Suppressor macrophage treated with lipopolysaccharide for 4 hours (primary cell): ENCODE measurements at places on chromosomes 12 and 14.

- DNase-seq: no peak
Measured at GRCh38 chr14:76412501-76412900, 36.6 kb downstream of the ESRRB start.

DNA sequence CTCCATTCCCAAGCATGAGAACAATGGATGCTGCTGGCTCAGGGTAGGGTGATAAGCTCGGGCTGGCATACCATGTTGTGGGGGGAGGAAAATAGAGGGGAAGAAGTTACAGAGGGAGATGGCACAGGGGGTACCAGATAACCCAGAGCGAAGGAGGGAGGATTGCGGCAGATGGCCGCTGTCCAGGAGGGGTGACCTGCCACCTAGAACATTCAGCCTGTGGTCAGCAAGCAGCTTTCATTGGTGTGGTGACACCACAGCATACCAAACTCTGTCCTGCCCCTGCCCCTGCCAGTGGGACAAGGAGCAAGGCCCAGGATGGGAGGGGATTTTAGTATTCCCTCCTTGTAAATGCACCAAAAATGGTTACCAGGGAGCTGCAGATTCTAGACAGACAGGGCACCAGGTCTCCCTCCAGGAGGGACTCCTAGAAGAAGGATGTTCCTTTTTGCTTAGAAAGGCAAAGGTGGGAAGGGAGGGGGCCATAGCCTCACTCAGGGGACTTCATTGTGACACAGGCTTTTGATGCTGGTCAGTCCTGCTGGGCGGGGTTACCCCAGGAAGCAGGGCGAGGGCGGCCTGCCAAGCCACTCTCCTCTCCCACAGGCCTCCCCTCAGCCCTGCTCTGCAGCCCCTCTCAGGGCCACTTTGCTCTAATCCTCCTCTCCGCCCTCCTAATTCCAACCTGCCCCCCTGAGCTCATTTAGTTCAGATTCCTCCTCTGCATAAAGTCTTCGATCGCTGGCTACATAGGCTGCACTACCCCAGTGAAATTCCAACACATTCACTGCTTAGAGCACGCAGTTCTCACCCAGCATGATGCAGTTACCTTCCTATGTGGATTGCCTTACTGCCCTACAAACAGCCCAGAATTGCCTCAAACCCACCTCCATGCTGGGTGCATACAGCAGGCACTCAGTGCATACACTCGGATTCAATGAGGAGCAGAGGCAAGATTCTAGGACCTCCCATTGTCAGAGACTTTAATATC lies 36.0 kb upstream of the PLEKHG6 start:
- DNase-seq: no peak

DNA sequence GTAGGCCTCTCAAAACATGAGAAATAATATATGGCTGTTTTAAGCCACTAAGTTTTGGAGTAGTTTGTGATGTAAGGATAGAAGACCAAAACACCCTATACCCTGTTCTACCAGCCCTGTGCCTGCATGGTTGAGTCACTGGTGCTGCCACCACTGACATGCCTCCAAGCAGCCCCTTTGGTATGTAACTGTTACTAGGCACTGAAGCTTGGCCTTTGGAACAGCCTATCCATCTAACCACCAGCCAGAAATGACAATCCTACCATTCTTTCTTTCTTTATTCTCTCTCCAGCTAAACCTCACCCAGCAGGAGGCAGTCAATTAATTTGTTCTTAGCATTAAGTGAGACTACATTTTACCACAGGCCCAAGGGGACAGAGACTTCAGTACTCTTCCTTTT lies 240.3 kb downstream of the MSRB3 start:
- no peak for DNase-seq

GRCh38 chr14:53710615-53711014 lies 246.0 kb downstream of the BMP4 start:
- DNase-seq: no peak

DNA sequence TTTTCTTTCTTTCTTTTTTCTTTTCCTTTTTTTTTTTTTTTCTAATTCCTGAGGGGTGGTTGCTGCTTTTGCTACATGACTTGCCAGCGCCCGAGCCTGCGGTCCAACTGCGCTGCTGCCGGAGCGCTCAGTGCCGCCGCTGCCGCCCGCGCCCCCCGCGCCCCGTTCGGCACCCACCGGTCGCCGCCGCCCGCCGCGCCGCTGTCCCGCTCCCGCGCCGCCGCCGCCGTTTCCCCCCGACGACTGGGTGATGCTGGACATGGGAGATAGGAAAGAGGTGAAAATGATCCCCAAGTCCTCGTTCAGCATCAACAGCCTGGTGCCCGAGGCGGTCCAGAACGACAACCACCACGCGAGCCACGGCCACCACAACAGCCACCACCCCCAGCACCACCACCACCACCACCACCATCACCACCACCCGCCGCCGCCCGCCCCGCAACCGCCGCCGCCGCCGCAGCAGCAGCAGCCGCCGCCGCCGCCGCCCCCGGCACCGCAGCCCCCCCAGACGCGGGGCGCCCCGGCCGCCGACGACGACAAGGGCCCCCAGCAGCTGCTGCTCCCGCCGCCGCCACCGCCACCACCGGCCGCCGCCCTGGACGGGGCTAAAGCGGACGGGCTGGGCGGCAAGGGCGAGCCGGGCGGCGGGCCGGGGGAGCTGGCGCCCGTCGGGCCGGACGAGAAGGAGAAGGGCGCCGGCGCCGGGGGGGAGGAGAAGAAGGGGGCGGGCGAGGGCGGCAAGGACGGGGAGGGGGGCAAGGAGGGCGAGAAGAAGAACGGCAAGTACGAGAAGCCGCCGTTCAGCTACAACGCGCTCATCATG lies 654 bp downstream of the FOXG1 start:
- DNase-seq: no peak

DNA sequence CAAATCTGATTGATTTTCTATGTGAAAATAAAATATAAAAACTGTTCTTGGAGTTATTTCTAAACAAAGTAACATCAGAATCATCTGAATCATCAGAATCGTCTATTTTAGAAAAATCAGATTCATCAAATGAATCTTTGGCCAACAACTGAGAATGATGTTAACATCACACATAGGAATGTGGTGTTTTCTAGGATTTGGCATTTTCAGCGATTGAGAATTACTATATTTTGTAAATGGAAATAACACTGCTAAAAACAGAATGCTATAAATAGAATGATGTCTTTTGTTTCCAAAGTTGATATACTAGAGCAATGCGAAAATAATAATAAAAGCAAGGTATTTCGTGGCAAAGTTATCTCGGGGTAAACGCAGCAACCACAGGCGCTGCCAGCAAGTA lies 73.9 kb upstream of the EVL start:
- DNase-seq: no peak

GRCh38 chr14:56474419-56475022 lies 105.1 kb upstream of the TMEM260 start:
- peak; percentile 61 for DNase-seq

- no peak for DNase-seq
Measured at GRCh38 chr14:101505236-101505970, 55.9 kb upstream of the DIO3 start.

DNA sequence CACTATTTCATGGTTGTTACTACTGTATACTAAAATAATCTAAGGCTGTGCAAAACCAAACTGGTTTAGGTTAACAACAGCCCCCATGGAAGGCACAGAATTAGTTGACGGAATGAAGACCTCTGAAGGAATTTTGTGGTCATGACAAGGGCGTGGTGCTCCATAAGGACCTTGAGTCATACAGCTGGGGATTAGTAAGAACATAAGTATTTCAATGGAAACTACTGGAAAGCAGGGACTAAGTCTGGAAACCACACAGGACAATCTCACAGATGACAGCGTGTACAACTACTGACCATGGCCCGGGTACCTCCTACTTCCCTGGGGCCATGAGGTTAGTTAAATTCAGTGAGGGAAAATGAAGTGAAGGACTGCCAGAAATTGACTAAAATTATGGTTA lies 98.5 kb upstream of the PLEKHA5 start:
- DNase-seq: no peak
